ENCODE measurements at places on chromosomes 2 and 18. TPM values are rescaled to one million over a fixed set of nuclear protein-coding genes. Genes with fewer than 3 reads are reported as not detected.

Gene CNDP1
- not detected for total RNA-seq

Gene MREG
- total RNA-seq, result 9.0 TPM

Gene AQP12B
- total RNA-seq, result not detected

Gene CABYR
- 39.5 TPM for total RNA-seq

Gene HSPE1
- 139 TPM for total RNA-seq

Gene PARD6G
- 12.3 TPM for total RNA-seq

Gene CFAP65
- total RNA-seq, result not detected

Gene AMER3
- total RNA-seq, result 0.18 TPM

Gene STARD7
- total RNA-seq, result 93.1 TPM

Gene HOXD13
- total RNA-seq, result 11.8 TPM

Gene DSC2
- 8.4 TPM for total RNA-seq

Gene CYP27C1
- total RNA-seq, result not detected

Gene CFC1B
- 2.9 TPM for total RNA-seq

Gene SKA1
- 2.7 TPM for total RNA-seq

GRCh38 chr18:47970664-47971531 lies 40.4 kb upstream of the SMAD2 start:
- no peak overlapping the region for H3K4me3 ChIP-seq
- H3K4me1 ChIP-seq, result no peaks in the 10 kb centered on the region
- no peaks in the 10 kb centered on the region for H3K27me3 ChIP-seq
- no peak for DNase-seq
- no peaks in the 10 kb centered on the region for H3K36me3 ChIP-seq

- H3K4me1 ChIP-seq, result no peaks in the 10 kb centered on the region
- H3K27ac ChIP-seq, result no peak overlapping the region
Observed at GRCh38 chr2:5353565-5353964, 338.6 kb upstream of the SOX11 start.

DNA sequence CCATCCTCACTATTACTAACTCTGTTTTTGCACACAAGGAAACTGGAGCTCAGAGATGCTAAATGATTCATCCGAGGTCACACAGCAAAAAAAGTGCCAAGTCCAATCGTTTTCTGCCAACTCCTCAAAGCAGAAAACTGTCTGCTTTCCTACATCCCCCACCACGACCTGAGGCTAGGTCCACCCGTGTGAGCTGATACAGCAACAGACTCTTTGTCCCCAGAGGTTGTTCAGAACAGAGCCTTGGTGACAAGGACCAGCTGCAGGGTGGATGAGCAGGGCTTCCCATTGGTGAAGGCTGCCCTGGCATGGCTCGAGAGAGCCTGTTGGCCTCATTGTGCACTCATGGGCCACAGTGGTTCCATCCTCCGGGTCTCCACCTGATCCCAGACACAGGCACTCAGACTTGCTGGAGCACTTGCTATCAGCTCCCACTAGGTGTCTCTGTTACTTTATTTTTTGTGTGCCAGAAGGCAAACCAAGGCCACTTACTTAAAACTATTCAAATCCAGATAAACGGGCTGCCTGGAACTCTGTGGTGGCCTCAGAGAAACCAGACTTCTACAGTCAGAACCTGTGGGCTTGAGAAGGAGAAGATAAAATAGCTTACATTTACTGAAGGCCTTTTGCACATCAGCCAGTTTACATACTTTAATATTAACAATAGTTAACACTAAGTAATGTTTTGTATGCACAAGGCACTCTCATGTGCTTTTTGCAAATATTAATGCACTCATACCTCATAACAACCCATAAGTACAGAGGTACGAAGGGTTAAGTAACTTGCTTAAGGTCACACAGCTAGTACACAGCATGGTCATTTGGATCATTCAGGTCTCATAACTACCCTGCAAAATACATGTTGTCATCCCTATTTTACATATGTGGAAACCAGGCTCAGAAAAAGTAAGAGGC lies 62.9 kb upstream of the CTIF start:
- H3K27ac ChIP-seq, result no peak overlapping the region
- no peaks in the 10 kb centered on the region for H3K36me3 ChIP-seq
- H3K27me3 ChIP-seq, result no peaks in the 10 kb centered on the region
- DNase-seq, result peak; percentile 42
- H3K4me1 ChIP-seq, result no peaks in the 10 kb centered on the region
- no peak overlapping the region for H3K4me3 ChIP-seq

DNA sequence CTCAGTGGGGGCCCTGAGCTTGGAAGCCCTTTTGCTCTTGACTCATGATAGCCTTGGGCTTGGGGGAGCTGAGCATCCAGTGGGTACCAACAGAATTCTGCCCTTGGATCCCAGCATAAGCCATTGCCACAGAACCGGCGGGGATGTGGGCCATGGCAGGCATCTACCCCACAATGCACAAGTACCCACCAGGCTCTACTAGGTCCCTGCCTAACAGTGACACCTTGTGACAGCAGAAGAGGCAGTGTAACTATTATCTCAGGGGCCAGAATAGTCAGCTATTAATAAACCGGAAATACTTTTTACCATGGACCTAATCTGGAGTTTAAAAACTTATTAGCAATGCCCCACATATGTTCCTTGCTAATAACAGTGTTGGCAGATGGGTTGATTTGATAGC lies 397.2 kb downstream of the TMEM182 start:
- H3K36me3 ChIP-seq, result no peaks in the 10 kb centered on the region
- DNase-seq, result no peak
- H3K27me3 ChIP-seq, result no peaks in the 10 kb centered on the region
- no peak overlapping the region for H3K27ac ChIP-seq

DNA sequence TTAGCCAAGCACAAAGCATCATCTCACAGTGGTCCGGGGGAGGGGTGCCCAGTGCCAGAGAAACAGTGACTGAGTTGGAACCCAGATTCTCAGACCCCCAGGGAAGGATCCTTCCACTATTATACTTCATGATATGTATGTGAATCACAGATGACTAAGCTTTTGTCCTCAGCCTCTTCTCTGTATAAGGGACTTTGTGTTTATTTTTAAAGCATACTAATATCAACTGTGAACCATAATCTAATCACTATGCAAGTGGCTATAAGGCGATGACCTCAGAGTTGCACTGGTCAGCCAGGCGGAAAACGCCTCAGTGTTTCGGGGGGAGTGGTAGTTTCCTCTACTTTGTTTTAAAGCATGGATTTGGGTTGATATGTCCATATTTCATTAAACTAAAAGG lies 160.4 kb upstream of the TMEM200C start:
- H3K27me3 ChIP-seq, result no peaks in the 10 kb centered on the region
- H3K4me3 ChIP-seq, result no peak overlapping the region
- H3K4me1 ChIP-seq, result no peaks in the 10 kb centered on the region
- DNase-seq, result no peak
- H3K27ac ChIP-seq, result no peak overlapping the region

DNA sequence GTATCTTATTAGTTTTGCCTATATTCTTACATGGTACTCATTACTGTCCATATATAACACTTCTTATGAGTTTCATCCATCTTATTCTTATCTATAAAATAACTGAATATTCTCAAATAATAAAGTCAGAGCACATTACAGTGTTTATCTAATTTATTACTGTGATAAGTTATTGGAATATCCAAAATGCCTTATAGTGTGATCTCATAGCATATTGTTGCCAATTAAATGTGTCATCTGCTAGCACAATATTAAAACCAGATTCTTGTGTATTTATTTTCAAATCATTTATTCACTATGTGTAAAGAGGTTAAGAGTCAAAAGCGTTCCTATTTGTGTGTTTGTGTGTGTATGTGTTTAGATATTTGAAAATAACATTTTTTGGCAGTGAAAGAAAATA lies 151.9 kb downstream of the WDR7 start:
- no peak overlapping the region for H3K4me3 ChIP-seq
- no peaks in the 10 kb centered on the region for H3K36me3 ChIP-seq
- H3K27me3 ChIP-seq, result no peaks in the 10 kb centered on the region
- no peaks in the 10 kb centered on the region for H3K4me1 ChIP-seq
- no peak overlapping the region for H3K27ac ChIP-seq
- no peak for DNase-seq

DNA sequence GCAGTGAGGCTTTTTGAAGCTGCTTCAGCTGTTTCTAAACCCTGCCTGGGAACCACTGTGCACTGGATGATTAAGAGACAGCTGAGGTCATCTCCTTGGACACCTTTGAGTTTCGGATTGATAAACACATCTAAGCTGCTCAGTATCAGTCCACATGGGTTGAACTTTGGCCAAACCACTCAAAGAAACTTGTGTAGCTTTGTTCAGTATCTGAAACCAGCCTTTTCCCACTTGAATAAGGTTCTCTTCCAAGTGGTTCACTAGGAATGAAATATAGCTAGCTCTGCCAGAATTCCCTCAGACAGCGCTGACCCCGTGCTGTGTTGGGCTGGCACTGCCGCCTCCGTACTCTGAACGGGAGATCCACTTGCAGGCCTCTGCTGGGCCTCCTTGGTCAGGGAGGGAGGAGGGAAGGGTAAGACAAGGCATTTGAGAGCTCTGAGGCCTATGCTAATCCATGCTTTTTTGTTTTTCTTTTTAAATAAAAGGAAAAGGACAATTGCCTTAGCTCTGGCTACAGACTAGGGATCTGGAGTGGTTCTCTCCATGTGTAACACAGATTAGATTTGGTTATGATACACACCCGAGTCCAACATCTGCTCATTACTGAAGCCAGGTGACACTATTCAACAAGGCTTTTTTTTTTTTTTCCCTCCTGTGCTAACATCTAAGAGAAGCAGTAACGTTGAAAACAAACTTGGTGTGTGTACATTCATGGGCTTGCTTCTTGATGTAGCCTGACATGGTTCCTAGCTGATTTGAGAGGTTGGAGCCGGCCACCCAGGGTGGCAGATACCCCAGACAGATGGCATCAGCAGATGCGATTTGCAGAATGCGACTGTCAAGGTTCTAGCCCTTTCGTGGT lies 67.7 kb downstream of the NCK2 start:
- no peak overlapping the region for H3K4me3 ChIP-seq
- DNase-seq, result no peak
- no peaks in the 10 kb centered on the region for H3K4me1 ChIP-seq

GRCh38 chr2:222451224-222451674 lies 26.9 kb downstream of the SGPP2 start:
- H3K27me3 ChIP-seq, result no peaks in the 10 kb centered on the region
- DNase-seq, result no peak
- no peaks in the 10 kb centered on the region for H3K4me1 ChIP-seq
- no peaks in the 10 kb centered on the region for H3K36me3 ChIP-seq

GRCh38 chr2:118122594-118123281 lies 34.5 kb downstream of the INSIG2 start:
- no peaks in the 10 kb centered on the region for H3K27me3 ChIP-seq
- no peak for DNase-seq
- H3K4me3 ChIP-seq, result no peak overlapping the region
- H3K27ac ChIP-seq, result no peak overlapping the region
- no peaks in the 10 kb centered on the region for H3K4me1 ChIP-seq

DNA sequence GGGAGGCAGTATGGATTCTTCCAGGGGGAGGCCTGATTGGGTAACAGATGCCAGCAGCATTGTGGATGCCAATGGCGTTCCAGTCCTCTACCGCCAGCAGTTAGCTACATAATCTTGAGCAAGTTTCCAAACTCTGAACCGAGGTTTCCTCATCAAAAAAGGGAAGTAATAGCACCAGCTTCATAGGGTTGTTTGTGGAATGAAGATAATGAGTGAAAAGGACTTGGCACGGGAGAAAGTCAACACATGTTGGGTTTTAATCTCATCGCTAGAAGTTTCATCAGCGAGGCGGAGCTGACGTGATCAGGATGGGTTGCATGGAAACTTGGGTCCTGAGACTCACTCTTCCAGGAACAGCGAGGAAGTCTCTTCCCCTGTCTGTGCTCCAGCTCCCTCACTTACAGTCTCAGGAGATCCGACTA lies 266.7 kb downstream of the SH3BP4 start:
- H3K27me3 ChIP-seq, result no peaks in the 10 kb centered on the region
- no peaks in the 10 kb centered on the region for H3K36me3 ChIP-seq
- DNase-seq, result no peak
- no peak overlapping the region for H3K27ac ChIP-seq
- H3K4me3 ChIP-seq, result no peak overlapping the region

GRCh38 chr2:165810418-165810817 lies 16.4 kb upstream of the GALNT3 start:
- no peak overlapping the region for H3K4me3 ChIP-seq
- H3K4me1 ChIP-seq, result no peaks in the 10 kb centered on the region
- H3K36me3 ChIP-seq, result no peaks in the 10 kb centered on the region
- H3K27ac ChIP-seq, result no peak overlapping the region

DNA sequence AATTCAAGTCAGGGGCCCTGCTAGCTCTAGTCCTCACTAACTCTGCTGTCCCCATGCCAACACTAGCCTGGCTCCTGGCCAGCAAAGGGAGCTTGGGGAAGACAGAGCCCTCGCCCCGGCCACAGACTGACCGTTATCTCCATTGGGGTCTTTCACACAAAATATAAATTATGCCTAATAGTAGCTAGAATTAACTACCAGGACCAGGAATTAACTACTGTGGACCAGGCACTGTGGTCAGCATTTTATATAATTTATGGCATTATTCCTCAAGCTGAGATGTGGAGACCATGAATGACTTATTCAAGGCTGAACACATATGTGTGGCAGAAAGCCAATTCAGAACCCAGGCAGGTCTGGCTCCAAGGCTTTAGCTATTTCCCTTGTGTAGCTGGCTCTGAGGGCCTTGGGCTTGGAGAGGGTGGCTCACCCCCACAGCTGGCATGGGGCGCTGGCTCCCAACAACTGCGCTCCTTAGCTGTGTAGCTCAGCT lies 49.2 kb downstream of the CELF4 start:
- H3K4me1 ChIP-seq, result no peaks in the 10 kb centered on the region
- H3K27me3 ChIP-seq, result peaks cover 3% of the 10 kb centered on the region
- no peak for DNase-seq
- H3K27ac ChIP-seq, result no peak overlapping the region
- no peaks in the 10 kb centered on the region for H3K36me3 ChIP-seq
- H3K4me3 ChIP-seq, result no peak overlapping the region

DNA sequence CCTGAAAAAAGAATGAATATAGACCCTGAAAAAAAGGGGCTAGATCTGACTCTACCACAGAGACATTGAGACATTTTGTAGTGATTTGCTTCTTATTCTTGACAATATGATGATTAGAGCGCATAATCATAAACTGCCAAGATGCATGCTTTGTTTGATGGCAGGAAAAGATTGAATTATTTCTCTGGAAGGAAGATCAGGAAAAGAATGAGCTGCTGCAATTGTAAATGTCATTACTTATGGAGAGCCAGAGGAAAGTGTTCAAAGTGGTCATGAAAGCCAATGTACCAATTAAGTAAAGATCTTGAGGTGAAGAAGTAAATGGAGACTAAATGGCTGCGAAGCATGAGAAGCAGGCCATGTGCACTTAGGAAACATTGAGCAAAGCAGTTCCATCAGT lies 126.4 kb upstream of the NXPH2 start:
- no peaks in the 10 kb centered on the region for H3K27me3 ChIP-seq
- no peak overlapping the region for H3K4me3 ChIP-seq
- H3K27ac ChIP-seq, result no peak overlapping the region
- DNase-seq, result no peak
- H3K36me3 ChIP-seq, result no peaks in the 10 kb centered on the region

GRCh38 chr2:196839574-196839973 lies 30.4 kb upstream of the C2orf66 start:
- H3K27me3 ChIP-seq, result no peaks in the 10 kb centered on the region
- no peak for DNase-seq
- H3K4me3 ChIP-seq, result no peak overlapping the region

GRCh38 chr2:152563764-152564163 lies 153.5 kb downstream of the PRPF40A start:
- H3K36me3 ChIP-seq, result no peaks in the 10 kb centered on the region
- no peak for DNase-seq
- no peak overlapping the region for H3K27ac ChIP-seq
- H3K4me3 ChIP-seq, result no peak overlapping the region
- H3K27me3 ChIP-seq, result no peaks in the 10 kb centered on the region
- H3K4me1 ChIP-seq, result no peaks in the 10 kb centered on the region
